ENCODE measurements at places on chromosomes 4 and X.

DNA sequence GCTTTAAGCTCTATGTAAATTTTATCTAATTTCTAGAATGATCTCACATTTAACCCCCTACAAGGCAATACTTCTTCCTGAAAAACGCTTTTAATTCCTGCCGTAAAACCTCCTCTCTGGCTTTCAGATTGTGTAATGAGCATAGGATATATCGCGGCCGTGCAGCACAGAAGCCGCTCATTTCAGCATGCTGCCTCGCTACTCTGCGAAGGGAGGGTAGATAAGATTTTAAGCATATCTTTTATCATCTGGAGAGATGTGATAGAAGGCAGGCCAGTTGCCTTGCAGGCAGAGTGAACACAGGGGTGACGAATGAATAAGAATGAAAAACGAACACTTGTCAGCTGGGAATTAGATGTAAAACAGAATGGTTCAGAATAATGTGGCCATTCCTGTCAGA, 265.5 kb downstream of the UNC5C start:
- DNase-seq: no peak

DNA sequence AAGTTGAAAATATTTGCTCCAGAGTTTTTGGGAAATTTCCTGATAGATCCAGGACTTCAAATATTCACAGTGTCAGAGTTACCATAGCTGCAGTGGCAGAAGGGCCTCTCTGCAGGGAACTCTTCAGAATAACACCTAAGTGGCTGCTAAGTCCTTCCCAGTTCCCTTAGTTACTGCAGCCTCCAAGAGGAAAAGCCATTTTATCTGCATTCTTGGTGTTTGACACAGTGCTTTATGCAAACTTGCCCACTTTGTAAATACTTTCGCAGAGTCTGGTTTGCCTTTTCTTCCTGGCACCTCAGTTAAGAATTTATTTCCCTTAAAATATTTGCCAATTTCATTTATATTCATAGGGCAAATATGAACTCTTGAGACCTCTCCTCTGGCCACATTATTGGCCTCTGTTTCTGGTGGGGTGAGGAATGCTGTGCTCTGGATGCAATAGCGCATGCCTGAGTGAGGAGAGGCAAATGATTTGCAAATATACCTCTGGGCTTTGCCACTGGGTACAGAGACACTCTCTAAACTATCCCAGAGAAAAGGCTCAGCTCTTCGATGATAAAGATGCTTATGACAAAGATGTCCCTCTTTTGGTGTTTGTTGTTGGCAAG, 566.3 kb upstream of the NR3C2 start:
- no peak for DNase-seq

GRCh38 chr4:52848254-52848653, 13.9 kb upstream of the RASL11B start:
- DNase-seq: no peak

GRCh38 chrX:123835661-123836371, 24.0 kb upstream of the XIAP start:
- no peak for DNase-seq

- DNase-seq: no peak
Observed at GRCh38 chr4:177975315-177975987, 533.2 kb upstream of the AGA start.

- no peak for DNase-seq
Observed at GRCh38 chrX:153981771-153982533, 9.4 kb downstream of the TMEM187 start.

GRCh38 chr4:22500128-22500611, 15.7 kb downstream of the ADGRA3 start:
- DNase-seq: no peak
